ENCODE measurements at places on chromosomes 1 and 21. TPM values are rescaled to one million over a fixed set of nuclear protein-coding genes. Genes with fewer than 3 reads are reported as not detected.

Gene VCAM1
- 14.3 TPM for total RNA-seq

Gene ZNF648
- total RNA-seq, result not detected

Gene HES3
- not detected for total RNA-seq

Gene FNDC7
- total RNA-seq, result not detected

Gene XKR8
- total RNA-seq, result 6.1 TPM

Gene RHBDL2
- total RNA-seq, result not detected

Gene IL19
- not detected for total RNA-seq

Gene ZSWIM5
- total RNA-seq, result 0.30 TPM

Gene CHI3L2
- total RNA-seq, result not detected

Gene PRDM2
- total RNA-seq, result 4.9 TPM

Gene C1orf56
- total RNA-seq, result 1.3 TPM

Gene CFAP107
- total RNA-seq, result not detected

Gene DNAJC6
- total RNA-seq, result 4.6 TPM

Gene LMX1A
- total RNA-seq, result not detected

Gene SLAMF1
- total RNA-seq, result not detected

Gene LRIF1
- 13.3 TPM for total RNA-seq

Gene BEND5
- total RNA-seq, result not detected
